ENCODE measurements at places on chromosomes 11 and 22.

DNA sequence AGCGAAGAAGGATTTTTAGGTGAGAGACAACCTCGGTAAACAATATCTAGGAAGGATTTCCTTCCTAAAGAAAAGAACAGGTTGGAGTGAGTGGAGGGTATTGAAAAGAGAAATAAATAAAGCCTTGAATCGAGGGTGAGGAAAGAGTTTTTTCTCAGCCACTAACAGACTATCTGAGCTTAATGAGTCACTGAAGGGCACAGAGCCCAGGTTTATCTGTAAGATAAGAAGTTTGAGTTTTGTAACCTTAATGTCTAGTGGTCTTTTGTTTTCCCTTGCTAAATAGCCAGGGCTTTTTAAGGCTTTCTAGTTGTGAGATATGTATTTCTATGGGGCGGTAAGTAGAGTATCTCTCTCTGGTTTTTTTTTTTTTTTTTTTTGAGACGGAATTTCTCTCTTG, 394.5 kb upstream of the KIRREL3 start:
- no peak for DNase-seq

DNA sequence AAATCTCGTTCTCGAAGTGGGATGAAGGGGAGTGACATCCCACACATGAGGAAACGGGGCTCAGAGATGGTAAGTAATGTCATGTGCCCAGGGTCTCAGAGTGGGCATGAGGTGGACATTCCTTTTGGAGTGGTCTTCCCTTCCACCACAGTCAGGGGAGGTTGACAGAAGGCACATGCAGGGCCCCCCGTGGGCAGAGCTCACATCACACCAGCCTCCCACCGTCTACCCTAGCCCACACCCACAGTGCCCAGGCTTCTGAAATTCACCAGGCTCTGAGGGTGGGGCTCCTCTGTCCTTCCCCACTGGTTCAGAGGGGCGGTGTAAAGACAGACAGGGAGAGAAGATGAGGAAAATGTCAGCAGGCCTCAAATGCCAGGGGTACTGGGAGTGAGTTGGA, 41.1 kb upstream of the TIMP3 start:
- no peak for DNase-seq

- no peak for DNase-seq
Measured at GRCh38 chr11:44290208-44290607, 19.7 kb downstream of the ALX4 start.

GRCh38 chr11:75931124-75931523, 116.1 kb downstream of the UVRAG start:
- no peak for DNase-seq

DNA sequence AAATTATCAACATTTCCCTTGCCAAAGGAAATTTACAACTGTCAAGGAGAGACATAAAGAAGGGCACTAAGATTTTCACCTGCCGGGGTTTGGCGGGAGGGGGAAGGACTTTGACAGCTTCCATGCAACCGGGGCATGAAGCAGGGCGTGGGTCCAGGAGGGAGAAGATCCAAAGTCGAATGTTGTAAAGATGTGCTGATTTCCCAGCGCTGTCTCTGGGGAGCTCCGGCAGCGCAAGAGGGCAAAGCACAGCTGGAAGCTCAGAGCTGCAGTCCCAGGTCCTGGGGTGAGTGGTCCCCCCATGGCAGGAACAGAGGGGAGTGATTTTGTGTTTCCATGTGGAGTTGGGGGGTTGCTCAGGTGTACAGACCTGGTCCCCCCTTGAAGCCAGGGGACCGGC, at the start of gene MS4A10:
Gene MS4A10 (plus strand): TSS at position 198 of the 400 bp plus-strand sequence. CDS start 5,003 bp downstream, outside the sequence.
- DNase-seq = no peak

GRCh38 chr22:44003405-44004103, 20.5 kb upstream of the PARVB start:
- DNase-seq = no peak

DNA sequence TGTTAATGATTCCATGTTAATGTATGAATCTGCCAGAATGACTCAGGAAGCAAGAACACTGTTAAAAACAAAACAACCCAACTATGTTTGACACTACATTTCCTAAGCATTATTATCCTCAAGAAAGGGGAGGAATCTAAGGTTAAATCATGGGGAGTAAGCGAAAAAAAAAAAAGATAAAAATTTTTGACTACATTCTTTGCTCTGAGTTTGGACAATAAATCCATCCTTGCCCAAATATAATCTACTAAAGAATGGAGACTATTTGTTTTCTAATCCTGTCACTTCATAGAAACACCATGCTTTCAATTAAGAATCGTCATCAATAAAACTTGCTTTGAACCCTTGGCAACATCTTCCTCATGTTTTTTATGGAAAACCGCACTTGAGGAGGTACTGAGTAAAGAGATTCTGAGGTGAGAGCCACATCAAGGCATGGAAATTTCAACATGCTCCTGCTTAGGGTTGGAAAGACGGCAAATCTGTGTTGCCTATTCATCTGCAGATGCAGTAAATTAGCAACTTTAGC, 9.7 kb downstream of the MAML2 start:
- no peak for DNase-seq

- DNase-seq = no peak
Measured at GRCh38 chr11:36033082-36033751, 89.4 kb downstream of the LDLRAD3 start.

DNA sequence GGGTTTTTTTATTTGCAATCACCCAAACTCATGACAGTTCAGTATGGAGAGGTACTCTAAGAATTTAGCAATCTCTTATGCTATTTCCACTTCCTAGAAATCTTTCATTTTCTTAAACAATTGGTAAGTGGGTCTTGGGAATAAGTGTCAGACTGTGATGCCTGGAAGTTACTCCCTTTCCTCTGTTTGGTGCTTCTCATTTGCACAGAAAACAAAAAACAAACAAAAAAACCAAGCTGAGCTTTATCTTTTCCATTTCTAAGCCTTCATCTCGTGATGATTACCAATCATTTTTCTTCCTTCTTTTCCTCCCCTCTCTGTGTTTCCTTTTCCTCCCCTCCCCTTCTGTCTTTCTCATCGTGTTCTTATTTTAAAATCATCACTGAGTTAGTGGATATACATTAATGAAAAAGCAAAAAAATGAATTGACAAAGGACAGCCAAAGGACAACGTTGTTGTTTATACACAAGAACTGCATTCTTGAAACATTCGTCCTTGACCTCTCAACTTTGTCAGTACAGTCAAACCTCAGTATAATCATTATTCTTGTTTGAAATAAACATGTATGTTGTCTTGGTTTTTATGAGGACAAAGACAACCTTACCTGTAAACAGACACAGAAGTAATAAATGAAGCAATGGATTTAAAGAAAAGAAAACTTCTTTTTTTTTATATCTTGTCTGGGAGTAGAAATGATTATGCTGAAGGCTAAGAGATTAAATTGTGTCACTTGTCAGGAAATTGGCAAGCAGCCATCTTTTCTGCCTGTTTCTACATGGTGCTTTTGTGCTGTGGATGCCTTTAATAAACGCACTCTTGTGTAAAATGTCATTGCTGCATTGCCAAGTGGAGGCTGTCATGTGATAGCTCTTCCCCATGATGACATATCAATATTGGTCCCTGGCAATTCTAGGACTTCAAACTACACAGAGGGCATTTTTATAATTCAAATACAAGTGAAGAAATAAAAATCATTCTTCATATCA, 803.2 kb upstream of the CCDC90B start:
- no peak for DNase-seq

DNA sequence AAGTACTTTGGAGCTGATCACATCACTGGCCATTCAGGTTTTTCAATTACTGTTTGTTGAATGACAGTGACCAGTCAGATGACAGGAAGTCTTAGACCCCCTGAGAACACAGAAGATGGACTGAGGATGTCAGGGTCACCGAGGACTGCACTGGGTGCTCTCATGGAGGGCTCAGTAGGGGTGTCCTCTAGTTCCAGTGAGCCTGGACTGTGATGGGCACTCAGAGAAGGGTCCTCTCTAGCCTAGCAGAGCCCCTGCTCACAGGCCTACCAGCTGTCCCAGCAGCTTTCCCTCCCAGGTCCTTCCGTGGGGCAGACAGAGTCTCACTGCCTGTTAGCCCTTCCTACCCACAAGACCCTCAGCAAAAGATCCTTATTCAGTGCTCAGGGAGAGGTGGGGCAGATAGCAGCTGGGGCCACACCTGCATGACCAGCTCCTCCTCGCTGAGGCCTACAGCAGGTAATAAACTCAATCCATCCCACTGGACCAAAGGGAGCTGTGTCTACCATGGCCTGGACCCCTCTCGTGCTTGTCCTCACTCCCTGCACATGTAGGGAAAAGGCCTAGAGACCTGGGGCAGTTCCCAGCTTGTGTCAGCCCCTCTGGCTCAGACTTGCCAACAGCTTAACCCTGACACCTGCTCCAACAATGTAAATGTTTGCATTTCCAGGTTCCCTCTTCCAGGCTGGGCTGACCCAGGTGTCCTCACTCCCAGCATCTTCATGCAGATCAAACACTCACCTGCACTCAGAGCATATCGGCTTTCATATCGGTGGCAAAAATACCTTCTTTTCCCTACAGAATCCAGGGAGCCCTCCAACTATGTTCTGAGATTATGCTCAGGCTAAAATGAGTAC, 25.2 kb upstream of the VPREB1 start:
- peak; percentile 44 for DNase-seq

- DNase-seq = no peak
Measured at GRCh38 chr22:27578937-27579617, 222.5 kb downstream of the MN1 start.

DNA sequence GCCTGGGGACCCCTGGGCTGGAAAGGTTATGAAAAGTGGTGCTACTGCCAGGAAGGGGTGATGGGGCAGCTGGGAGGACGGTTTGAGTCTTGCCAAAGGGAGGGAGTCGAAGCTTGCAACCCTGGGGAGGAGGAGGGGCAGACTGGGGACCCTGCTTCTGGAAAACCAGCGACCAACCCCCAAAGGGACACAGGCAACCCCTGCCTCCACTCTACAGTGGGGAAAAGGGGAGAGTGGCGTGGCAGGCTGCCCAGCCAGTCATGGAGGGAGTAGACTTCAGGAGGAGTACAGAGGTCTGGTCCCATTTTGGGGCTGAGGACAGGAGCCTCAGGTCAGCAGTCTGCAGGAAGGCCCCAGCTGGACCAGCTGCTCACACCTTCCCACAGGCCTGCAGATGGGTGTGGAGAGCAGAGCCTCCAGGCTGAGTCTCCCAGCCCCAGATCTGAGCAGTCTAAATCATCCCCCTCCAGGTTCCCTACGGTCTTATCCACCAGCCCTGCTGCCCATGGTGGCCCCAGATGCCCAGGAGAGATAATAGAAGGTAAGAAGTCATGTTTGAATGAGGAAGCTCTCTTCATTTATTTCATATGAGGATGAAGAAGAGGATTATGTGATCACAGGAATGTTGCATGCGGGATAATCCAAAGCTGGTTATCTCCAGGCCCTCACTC, 3.3 kb downstream of the DDT start:
- no peak for DNase-seq

GRCh38 chr11:67382276-67383136, 9.1 kb upstream of the CLCF1 start:
- peak; percentile 89 for DNase-seq

DNA sequence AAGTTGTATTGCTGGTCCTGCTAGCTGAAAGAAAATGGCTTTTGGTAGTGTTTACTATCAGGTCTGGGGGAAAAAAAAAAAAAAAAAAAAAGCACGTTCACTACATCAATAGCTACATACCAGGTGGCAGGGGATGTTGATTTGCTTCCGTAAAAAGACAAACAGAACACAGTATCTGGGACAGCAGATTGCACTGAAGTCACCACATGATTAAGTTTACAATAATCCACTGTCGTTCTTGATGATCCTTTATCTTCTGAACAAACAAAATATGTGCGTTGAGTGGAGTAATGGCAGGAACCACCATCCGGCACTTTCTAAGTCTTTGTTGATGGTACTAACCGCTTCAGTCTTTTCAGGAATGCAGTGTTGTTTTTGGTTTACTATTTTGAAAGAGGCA, 48.7 kb downstream of the DDX6 start:
- no peak for DNase-seq

DNA sequence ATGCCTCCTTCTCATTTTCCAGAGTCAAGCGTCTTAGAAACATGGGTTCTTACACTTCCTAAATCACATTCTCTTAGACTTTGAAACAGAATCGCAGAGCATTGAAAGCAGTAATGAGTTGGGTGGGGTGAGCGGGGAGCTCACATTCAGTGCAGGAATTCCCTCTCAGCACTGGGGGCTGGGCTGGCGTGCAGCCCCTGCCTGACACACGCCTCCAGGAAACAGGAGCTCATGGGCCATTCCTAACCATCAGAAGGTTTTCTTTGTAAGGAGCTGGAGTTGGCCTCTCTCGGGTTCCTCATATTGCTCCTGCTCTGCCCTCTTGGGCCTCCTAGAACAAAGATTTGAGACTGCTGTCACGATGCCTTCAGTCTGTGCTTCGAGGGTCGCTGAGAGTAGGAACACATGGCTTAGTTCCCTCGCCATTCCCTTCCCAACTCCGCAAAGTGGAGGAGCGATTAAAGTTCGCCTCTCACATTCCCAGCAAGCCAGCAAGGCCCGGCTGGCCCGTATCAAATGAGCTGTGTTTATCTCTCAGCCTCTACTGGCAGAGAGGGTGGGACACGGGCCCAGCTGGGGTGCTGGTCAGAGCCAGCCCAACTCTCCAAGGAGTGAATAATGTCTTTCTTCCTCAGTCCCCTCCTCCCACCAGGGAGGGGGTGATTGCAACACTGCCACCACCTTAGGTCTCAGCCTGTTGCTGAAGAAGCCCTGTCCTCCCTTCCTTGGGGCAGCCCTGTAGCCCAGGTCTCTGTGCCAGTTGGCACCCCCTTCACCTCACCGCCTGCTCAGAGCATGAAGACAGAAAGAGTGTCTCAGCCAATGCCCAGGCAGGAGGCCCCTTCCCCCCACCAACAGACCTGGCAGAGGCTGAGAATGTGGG, 10.4 kb downstream of the CHRDL2 start:
- DNase-seq = no peak

DNA sequence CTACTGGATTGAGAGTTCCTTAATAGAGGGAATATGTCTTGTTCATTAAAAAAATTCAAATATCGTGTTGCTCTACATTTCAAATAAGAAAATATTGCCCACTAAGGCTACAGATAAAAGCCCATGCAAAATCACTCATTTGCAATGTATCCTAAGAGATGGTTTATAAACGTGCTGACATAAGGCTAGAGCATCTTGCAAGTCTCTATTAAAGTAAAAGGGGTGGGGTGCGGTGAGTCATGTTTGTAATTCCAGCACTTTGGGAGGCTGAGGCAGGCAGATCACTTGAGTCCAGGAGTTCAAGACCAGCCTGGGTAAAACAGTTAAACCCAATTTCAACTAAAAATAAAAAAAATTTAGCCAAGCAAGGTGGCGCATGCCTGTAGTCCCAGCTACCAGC, 70.3 kb downstream of the PGR start:
- no peak for DNase-seq

- peak; percentile 60 for DNase-seq
Measured at GRCh38 chr11:1839204-1839923, 583 bp downstream of the TNNI2 start.

GRCh38 chr11:102623998-102624397, 1.1 kb downstream of the MMP20 start:
- DNase-seq = no peak

DNA sequence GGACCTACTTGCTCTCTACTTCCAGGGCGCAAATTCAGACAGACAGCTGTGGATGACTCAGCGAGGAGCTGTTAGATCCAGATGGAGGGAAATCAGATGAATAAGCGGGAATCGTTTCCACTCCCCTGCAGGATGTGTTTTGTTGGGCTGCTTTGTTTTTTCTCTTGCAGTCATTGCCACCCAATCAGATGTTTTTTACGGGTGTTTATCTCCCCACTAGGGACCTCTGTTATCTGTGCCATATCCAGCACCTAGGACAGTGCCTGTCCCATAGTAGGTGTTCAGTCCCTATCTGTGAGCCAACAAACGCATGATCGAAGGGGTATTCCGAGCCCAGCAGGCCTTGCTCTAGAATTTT, 51.1 kb upstream of the PARVG start:
- no peak for DNase-seq
